AG09309 (cell line): ENCODE measurements at places on chromosomes 7 and 10.

GRCh38 chr10:131216681-131217230, 94.8 kb downstream of the TCERG1L start:
- no peak for DNase-seq

- DNase-seq = no peak
Measured at GRCh38 chr7:95602421-95602820, 6.1 kb upstream of the PDK4 start.

- DNase-seq = no peak
Measured at GRCh38 chr7:90933041-90933440, 331.2 kb upstream of the FZD1 start.

DNA sequence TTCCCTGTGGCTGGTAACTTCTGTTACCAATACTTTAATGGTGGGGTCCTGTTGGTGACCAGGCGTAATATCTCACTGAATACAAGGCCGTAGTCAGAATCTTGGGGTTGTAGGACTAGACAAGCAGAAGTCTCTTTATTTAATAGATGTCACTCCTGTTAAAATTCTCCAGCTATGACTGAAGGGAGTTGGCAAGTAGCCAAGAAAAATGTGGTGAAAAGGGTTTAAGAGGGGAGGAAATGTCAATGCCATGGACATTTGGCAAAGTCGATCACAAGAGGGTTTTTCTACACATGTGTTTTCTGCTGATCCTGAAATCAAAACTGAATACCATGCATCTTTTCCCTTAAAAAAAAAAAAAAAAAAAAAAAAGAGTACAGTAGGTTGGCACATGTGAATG, 533.5 kb downstream of the AUTS2 start:
- DNase-seq = no peak

GRCh38 chr10:121734589-121735045, 136.4 kb upstream of the FGFR2 start:
- DNase-seq = no peak

- no peak for DNase-seq
Measured at GRCh38 chr10:43278216-43278615, 11.4 kb upstream of the RASGEF1A start.

DNA sequence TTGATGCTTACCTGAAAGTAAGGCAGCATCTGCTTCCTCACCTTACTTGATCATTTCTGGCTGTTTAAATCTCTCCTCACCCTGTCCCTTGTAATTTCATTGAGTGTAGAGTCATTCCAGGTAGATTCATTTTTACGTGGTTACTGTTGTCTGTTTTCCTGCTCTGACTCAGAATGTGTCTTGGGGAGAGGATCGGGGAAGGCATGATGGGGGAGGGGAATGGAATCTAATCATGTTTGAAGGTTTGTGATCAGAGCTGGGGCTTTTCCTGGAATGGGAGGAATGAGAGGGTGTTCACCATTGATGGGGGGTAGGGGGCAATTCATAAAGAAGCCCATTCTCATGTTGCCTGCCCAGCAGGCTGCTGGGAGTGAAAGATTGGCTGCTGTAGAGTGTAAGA, 18.7 kb downstream of the SEC24C start:
- DNase-seq = no peak

GRCh38 chr10:28179006-28179742, 123.7 kb downstream of the MPP7 start:
- DNase-seq = peak; percentile 52

DNA sequence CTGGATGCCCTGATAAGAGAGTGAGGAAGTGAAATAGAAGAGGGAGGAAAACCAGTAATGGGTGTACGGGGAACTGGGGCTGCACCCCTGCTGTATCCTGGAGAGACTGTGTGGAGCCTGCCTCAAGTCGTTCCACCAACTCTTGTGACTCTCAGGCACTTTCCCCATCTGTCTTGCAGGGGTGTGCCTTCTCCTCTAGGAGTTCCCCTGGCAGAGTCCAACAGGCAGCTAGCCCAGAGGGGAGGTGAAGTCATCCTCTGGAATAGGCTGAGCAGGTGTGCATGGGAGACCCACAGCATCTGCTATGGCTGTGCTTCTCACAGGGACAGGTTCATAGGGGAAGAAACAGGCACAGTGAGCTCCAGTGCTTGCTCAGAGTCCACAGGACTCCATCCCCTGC, 46.8 kb downstream of the WIPF3 start:
- DNase-seq = no peak

GRCh38 chr7:32319012-32319382, 171.2 kb downstream of the LSM5 start:
- no peak for DNase-seq

- no peak for DNase-seq
Measured at GRCh38 chr7:158252081-158252836, 335.4 kb downstream of the PTPRN2 start.

GRCh38 chr10:56346845-56347415, 14.1 kb downstream of the ZWINT start:
- no peak for DNase-seq

DNA sequence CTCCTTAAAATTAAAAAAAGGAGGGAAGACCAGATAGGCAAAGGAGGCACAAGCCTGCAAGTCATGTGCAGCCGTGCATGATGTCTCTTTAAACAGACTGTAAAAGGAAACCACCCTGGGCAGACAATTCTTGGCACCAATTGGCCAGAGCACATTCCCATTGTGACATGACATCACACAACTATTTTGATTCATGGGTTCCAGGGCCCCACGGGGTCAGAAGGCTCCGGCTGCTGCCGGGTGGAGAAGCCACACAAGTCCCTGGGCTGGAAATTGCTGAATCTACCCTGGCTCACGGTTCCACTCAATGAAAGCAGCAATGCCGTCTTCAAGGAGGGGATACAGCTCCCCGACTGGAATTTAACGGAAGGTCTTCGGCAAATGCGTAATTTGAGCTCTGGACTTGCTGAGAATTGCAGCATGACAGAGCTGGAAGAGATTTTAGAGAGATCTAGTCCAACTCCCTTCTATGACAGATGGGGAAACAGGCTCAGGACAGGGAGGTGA, 140.5 kb downstream of the PRKAG2 start:
- peak; percentile 86 for DNase-seq
